Activated CD4-positive, alpha-beta memory T cell treated with anti-CD3 and anti-CD28 coated beads, Interleukin-2, amount 10 ng/mL, durations not matched to agents 7 days and 5 days (primary cell): ENCODE measurements at places on chromosomes 2 and 18.

DNA sequence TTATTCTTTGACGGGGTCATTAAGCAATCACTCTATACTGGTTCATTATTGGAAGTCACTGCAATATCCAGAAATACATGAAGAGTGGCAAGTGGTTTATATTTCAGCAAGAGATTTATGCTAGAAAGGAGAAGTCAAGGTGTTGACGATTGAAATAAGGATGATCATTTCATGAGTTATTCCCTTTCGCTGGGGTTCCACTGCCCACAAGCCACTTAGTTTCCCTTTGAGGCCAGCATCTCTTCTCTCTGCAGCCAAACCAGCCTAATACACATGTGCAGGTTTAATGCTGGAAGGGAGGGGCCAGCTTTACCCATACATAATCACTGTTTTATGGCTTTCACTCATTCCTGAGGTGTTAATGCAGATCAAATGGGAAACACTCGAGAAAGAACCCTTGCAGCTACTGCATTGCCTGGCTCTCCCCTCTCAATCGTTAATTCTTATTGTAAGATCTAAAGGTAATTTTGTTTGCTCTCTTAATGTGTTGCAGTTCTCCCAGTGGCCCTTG lies 108.4 kb downstream of the MEIS1 start:
- no peak for DNase-seq

GRCh38 chr2:189072036-189072435 lies 97.9 kb downstream of the COL3A1 start:
- DNase-seq, result no peak

DNA sequence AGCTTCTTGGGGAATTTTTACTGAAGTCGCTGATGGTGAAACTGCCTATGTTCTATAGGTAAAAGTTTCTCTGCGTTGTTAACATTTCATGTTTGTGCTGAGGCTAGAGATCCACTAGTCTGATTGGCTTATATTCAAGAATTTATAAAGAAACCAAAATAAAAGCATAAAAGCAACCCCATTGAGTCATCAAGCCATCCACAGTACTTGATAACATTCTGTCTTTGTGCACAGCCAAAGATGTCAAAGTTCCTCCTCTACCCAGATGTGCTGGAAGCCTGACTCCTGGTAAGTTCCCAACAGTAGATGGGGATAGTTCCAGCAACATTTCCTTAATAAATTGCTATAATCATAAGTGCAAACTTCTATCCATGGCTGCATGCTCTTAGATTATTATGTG lies 107.8 kb downstream of the TANC1 start:
- DNase-seq, result no peak

- no peak for DNase-seq
Measured at GRCh38 chr2:170092436-170093060, 85.4 kb upstream of the MYO3B start.

DNA sequence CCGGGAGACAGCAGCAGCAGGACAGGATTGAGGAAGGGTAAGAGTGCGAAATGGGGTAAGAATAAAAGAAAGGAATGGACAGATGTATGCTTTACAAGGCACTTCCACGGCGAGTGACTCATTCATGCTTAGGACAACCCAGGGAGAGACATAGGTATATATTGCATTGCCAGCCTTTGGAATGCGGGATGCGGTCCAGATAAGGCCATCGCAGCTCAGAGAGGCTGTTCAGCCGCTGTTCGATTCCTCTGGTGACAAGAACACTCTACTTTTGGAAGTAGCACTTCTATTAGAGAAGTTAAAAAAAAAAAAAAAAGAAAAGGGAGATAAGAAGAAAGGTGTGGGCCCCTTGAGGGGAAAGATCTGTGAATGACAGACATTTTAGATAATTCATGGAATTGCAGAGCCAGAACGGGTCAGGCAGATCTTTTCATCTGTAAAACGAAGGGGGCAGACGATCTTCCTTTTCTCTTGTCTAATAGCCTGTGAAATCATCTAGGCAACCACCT lies 819 bp upstream of the NCOA1 start:
- peak; percentile 17 for DNase-seq

- no peak for DNase-seq
Measured at GRCh38 chr2:237898057-237898414, 38.6 kb downstream of the RAMP1 start.

GRCh38 chr2:128754246-128754724 lies 435.6 kb upstream of the HS6ST1 start:
- no peak for DNase-seq

DNA sequence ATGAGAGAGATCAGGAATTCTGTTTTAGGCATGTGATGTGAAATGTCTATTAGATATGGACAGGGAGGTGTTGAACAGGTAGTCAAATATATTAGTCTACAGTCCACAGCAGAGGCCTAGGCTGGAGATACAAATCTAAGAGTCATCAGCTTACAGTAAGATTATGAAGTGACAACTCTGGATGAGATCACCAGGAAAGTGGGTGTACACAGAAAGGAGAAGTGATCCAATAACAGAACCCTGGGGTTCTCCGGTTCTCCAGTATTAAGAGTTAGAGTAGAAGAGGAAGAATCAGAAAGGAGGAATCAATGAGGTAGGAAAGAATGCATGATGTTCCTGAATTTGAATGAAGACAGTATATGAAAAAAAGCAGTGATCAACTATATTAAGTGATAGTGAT lies 362.3 kb downstream of the FIGN start:
- no peak for DNase-seq

DNA sequence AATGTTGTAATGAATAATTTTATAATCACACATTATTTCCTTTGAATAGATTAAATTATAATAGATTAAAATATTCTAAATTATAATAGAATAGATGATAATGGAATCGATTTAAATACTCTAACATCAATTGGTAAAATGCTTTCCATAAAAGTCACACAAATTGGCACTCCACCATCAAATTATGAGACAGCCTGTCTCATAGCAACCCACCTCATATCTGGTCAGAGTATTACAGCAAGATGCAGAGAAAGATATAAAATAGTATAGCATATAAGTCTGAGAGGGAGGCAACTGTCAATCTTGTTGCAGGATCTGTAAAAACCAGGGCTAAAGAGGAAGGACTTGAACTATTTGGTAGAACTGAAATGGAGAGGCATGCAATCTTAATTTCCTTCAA lies 98.4 kb upstream of the NCKAP5 start:
- DNase-seq, result no peak

- no peak for DNase-seq
Measured at GRCh38 chr2:167595839-167596471, 651.4 kb downstream of the STK39 start.

DNA sequence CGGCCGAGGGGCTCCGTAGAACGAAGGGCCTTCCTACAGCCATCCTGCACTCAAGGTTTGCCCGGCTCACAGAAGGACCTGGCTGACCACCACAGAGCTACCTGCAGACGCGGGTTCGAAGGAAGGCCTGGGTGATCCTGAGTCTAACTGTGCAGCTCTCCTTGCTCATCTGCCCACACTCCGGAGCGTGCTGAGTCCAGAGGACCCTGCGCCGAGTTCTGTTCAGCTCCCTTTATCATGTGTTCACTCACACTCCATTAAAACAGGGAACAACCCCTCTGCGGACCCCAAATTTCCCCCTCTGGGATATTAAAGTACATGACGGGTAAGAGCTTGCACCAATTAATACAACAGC lies 138.3 kb downstream of the PXDN start:
- DNase-seq, result no peak

DNA sequence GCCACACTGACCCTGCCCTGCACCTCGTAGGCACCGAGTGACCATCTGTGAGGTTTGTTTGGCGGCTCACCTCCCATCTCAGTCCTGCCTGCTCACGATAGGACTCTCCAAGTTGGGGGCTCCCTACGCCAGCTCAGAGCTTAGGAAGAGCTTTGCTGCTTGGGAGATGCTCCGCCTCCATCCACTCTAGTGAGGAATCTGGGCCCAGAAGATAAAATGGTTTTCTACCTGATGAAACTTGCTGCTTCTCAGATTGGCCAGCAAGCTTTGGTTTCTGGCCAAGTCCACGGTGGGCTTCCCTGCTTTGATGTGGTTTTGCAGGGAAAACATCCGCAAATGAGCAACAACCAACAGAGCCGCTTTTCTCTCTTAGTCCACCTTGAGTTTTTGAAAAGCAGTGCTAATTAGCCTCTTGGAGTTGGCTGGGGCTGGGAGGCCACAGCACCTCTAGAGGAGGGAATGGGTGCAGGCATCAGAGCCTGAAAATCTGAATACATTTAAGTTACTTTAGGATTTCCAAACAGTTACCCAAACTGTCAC lies 42.2 kb downstream of the THNSL2 start:
- no peak for DNase-seq

DNA sequence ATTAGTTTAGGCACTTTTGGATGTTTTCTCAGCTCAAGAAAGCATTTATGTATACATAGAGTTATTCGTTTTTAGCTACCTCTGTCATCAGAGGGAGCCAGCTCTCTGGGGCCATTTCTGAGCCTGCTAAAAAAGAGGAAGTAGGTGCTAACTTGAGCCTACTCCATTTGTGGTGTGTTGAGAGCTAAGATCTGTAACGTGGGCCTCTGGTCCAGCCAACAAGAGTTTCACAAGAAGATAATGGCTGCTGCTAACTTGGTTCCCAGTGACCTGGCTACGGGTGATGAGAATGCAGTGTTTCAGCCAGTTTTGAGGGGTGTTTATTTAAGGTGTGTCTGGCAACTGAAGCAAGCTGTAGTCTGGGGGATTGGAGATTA lies 182.5 kb downstream of the PRKCE start:
- no peak for DNase-seq

- DNase-seq, result no peak
Measured at GRCh38 chr2:113124181-113124961, 3.0 kb upstream of the IL1RN start.
